ENCODE measurements at places on chromosomes 3 and 15.

GRCh38 chr15:74958320-74958907 is 1.8 kb upstream of the RPP25 start:
- DNase-seq: no peak

DNA sequence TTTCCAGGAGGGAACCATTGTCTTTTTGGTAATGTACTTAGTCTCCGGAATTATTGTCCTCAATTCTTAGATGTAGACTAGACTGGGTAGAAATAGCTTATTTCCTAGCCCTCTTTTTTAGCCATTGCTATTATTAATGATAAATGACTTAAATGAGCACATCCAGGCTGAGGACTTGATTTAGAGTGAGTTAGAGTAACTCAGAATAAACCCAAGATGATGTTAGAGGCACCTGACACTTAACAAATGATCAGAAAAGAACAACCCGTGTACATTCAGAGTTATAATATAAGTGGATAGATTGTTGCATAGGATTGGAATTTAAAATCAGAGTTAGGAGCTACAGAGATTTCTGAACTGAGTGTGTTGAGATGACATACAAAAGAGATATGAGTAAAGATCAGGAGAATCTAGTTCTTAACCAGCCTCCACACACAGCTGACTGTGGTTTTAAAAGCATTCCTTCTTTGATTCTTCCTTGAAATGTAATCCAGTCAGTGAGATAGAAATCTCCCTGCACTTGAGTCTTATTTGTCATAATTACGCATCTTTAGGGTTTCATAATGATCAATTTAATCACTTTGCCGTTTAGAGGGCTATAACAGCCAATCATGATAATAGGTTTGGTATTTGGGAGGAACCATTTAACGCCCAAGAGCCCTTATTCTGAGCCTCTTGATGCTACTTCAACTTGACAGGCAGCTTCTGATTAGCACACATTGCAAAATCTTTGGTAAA is 366.5 kb downstream of the GAP43 start:
- no peak for DNase-seq

DNA sequence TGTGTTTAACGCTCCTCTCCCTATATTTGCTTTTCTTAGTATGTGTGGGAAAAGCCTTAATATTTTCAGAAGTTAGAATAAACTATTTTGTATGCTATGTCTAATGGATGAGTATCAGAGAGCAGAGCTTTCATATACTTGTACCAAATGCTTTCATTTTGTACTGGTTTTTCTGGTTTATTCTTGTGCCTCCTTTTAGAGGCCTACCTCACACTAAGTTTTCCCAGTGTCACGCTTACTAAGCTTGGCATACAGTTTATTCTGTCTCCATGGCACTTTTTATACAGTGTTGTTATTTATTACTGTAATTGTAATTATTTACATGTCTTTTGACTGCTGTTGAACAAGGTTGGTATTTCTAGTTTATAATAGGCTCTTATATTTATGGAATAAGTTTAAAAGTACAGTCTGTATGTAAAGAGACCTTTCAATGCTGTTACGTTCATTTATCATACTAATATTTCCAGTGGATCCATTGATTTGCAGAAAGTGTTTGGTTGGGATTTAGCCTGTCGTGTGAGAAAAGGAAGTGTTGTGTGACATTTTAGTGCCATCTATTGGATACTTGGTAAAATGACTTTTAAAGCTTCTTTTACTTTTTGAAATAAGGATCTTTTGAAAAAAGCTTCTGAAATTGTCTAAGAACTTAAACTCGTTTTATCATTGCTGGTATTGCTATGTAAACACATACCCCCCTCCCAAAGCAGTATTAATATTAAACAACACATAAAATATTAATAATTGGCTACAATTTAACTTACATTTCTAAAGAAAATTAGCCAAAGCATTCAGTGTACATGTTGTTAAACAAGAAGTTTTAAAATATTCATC is 5.2 kb upstream of the EBLN2 start:
- no peak for DNase-seq

DNA sequence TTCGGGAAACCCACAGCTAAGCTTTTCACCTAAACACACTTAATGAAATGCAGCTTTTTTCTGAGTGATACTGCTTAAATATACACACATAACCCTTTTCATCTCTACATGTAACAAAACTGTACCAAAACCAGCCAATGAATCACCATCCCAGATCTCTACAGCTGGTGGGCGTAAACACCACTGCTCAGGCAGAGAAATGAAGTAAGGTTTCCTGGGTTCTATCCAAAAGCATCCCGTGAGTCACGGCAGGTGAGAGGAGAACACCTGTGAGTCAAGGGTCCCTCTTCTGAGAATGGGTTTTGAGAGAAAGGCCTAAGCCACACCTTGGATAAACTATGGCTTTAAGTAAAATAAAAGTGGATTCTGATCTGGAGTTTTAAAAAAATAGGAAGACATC is 2.6 kb downstream of the CLDN1 start:
- no peak for DNase-seq

DNA sequence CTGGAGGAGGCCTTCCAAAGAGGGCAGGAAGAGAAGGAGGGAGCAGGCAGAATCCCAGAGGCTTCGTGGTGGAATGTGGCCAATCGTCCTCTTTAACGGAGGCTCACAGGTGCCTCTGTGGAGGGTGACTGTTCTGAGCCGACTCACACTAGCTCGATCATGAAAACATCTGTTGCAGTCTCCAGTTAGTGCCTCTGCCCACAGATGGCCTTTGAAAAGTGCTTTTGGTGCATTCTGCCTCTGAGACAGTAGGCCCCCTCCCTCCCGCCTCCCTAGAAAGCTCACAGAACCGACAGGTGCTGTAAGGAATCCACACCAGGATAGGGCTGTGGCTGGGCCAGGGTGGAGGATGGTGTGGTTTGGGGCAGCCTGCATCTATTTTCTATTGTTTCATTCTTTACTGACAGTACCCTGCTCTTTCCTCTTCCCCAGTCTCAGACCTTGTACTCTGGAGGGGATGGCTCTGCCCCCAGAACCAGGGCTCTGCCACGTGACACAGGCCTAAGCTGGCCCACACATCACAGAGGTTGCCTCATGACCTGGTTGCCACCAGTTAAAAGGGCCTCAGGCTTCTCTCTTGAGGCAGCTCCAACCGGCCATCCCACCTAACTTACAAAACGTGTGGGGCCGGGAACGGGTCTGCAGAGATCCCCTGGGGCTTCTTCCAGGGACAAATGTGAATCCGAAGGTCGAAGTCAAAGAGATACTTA is 27.2 kb upstream of the PIGZ start:
- no peak for DNase-seq

GRCh38 chr15:58115692-58116091 is 22.5 kb upstream of the AQP9 start:
- no peak for DNase-seq

DNA sequence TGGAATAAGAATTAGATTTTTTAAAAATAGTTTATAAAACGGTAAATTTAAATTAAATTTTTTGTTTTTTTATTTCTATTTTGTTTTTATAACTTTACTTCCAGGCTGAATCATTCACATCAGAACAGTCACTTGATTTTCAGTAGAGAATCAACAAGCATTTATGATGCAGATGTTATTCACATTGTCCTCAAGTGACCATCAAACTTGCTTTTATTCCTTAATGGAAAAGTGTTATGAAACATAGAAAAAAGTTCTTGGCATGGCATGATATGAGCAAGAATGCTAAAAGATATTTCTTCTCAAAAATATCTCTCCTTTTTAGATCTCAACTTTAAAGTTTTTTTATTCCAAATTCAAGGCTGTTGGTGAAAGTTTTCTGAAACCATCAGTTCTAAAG is 70.9 kb upstream of the TGFBR2 start:
- no peak for DNase-seq

- DNase-seq: no peak
Measured at GRCh38 chr3:81692766-81693165, 68.7 kb downstream of the GBE1 start.

GRCh38 chr3:69491975-69492374 is 106.1 kb upstream of the FRMD4B start:
- no peak for DNase-seq

- no peak for DNase-seq
Measured at GRCh38 chr3:30539206-30539605, 67.2 kb upstream of the TGFBR2 start.

DNA sequence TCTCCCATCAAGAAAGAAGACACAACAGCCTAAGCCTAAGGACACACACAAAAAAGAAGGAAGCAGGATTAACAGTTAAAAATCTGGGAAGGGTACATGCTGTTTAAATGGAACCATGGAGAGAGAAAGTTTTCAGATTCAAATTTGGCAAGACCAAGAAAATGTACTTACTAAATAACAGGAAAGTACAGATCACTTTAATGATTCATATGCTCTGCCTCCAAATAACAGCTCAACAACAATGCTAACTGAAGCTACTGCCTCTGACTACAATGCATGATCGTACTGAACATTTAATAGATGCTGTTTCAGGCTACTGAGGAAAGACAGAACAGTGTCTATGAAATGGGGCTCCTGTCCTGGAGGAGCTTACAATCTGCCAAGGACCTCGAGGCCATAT is 8.4 kb upstream of the NMB start:
- DNase-seq: no peak

- DNase-seq: no peak
Measured at GRCh38 chr3:143562789-143563188, 285.5 kb downstream of the SLC9A9 start.
